Stimulated activated CD8-positive, alpha-beta memory T cell treated with anti-CD3 and anti-CD28 coated beads, Interleukin-15, amount 100 ng/mL, for 24 hours (primary cell): ENCODE measurements at places on chromosomes 7 and 10.

GRCh38 chr10:22193945-22194344 is 23.9 kb downstream of the EBLN1 start:
- no peak for DNase-seq

GRCh38 chr7:106774768-106775551 is 90.1 kb upstream of the PIK3CG start:
- no peak for DNase-seq

DNA sequence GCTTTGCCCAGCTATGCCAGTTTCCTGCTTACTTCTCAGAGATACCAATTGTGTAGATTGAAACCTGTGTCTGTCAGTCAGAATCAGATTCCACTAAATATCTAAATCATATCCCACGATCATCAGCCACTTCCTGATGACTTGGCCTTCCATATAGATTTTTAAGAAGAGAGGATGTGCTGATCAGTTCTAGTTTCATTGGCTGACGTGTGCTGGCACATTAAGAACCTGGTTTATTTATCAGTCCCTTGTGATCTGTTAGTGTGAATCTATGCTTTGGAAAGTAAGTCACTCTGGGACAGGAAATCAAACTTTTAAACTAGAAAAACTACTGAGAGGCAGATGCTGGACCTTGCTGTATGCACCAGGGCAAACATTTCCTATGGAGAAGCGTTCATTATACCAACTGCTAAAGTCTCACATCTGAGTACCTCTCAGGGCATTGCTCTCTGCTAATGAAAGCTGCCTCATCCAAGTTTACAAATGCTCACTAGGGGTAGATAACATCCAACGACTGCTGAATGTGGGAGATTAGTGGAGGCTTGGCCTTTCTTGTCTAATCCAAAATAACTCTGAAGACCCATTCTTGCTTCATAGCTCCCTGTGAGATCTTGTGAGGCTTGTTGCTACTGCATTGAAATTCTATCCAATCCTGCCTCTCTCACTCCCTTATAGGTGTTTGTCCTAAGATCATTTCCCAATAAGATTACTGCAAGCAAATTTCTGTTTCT is 109.1 kb downstream of the ARL4A start:
- DNase-seq = no peak

DNA sequence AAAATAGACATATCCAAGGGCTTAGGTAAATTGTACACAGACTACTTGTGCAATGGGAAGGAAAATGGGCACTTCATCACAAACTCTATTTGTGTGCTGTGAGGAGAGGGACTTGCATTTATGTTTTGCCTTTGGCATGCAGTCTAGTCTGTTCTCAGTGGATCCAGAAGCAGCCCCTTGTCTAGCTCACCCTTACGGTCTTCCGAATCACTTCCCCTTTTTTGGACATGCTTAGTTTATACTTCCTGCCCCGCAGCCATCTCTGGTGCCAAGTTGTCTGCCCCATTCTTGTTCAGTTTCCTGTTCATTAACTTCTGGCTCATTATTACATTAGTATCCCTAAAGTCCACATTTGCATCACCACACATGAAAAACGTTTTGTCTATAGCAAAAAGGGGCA is 161.6 kb downstream of the NRCAM start:
- no peak for DNase-seq

GRCh38 chr10:26737730-26738129 is 40.2 kb downstream of the PDSS1 start:
- DNase-seq = no peak

GRCh38 chr7:117017702-117018266 is 64.5 kb downstream of the ST7 start:
- DNase-seq = no peak

GRCh38 chr7:121419201-121420148 is 23.4 kb upstream of the FAM3C start:
- no peak for DNase-seq

DNA sequence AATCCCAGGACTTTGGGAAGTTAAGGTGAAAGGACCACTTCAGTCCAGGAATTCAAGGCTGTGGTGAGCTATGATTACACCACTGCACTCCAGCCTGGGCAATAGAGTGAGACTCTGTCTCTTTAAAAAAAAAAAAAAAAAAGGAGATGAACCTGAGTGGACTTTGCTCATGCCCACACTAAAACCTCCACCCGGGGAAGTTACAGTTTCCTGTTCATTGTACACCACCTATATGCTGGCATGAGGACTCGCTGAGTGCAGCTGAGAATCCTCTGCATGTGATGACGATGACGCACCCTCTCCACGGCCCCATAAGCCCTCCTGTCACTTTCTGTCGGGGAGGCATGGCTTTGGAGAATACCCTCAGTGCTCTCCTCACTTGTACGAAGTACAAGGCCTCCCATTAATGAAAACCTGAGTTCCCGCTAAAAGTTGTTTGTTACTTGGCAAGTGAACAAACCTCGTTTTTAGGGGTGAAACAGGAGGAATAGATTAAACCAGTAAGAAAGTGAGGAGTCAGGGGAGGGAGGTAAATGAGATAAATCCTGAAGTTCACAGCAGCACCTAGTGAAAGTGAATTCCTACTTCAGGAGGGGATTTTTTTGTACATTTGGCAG is 15.9 kb downstream of the TMEM176B start:
- DNase-seq = no peak

DNA sequence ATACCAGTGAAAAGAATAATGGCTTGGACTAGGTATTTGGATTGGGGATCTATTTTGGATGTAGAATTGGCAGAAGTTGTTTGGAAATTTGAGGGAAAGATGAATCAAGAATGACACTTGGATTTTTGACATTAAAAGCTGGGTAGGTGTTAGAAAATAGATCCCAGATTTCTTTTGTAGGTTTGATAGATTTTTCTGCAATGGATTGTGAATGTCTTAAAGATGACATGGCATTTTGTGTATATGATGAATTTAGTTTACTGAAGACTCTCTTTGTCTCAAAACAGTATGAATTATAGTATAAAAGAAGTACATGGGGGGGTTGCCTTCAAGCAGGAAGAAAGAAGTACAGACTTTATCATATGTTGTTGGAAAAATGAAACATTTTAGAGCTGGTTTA is 75.8 kb downstream of the MPLKIP start:
- DNase-seq = no peak

DNA sequence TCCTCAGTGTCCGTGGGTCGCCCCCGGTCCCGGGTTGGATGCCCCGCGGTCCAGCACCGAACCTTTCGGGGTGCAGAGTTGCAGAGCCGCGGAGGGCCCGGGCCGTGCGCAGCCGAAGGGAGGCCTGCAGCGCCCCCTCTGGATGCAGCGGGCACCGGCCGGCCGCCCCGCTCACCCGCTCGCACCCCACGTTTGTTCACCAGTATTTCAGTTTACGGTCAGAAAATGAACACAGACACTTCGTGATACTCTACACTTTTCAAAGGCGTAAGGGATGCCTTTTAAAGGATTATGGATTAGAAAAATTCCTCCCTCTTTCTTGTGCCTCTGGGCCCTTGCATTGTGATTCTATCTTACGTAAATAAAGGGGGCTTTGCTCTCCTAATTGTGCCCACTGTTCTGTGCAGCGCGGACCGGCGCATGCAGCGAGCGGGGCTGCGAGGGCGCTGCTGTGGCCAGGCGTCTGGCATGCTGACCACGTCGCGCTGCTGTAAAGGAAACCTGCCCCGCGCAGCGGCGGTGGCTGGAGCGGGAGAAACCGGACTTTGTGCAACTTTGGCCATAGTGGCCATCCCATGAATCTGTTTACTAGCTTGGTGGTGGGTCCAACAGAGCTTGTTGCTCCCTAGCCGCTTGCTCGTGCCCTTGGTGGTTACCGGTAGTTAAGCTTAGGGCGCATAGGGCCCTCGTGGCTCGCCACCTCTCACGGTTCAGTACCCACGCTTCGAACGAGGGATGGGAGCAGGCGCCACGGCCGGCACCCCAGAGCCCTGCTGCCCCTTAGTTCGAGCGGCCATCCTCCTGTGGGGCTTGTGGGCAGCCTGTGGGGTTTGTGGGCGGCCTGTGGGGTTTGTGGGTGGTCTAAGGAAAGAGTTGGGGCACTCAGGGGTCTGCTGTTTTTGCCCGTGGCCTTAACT is 739 bp upstream of the MEST start:
- peak; percentile 17 for DNase-seq

DNA sequence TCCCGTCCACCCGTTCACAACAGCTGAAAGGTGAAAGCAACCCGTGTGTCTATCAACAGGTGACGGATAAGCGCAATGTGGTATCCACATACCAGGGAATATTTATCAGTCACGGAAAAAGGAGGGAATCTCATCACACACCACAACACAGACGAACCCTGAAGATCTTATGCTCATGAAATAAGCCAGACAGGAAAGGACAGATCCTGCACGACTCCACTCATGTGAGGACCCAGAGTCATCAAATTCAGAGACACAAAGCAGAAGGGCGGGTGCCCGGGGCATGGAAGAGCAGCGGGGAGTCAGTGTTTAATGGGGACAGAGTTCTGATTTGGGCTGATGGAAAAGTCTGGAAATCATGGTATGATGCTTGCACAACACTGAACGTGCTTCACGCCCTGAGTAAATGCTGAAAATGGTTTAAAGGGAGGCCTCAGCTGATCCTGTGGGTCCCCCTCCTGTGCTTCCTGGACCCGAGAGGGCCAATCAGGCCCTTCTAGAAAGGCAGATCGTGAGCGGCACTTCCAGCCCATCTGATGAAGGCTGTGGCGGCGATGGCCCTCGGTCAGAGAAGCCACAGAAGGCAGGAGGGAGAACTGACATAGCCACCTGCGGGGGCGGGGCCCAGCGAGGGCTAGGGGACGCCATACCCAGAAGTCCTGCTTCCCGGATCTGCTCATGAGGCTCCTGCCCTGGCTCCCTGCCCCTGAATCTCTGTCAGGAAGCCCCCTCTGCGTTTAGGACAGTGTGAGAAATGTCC is 19.1 kb downstream of the WDR86 start:
- no peak for DNase-seq

DNA sequence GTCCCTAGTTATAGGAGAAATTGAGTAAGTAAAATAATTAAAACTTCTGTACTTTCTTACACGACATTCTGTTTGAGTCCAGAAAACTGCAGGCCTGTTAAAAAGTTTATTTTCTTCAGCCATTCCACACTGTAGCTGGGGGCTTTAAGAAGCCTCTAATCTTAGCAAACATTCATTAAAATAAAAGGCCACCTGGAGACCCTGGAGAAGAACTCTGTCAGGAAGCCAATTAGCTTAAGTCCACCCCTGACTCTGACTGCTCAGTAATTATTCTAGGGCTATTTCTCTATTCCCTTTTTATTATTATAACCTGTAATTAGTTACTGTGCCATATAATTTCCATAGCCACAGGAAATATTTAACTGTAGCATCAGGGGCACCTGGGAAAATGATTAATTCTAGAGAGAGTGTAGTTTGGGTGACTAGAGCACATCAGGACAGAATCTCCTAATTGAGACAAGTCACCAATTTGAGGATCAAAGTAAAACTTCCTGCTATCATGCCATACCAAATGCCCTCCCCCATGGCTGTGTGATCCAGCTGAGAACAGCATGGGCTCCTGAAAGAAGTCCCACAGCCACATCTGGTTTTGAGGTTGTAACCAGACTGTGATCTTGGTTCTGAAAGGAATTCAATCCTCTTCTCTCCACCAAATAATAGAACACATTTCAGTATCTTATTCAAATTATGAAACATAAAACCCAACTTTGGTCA is 1302.3 kb downstream of the XPNPEP1 start:
- DNase-seq = no peak

- no peak for DNase-seq
Measured at GRCh38 chr7:16668049-16668858, 22.3 kb downstream of the BZW2 start.

- DNase-seq = no peak
Measured at GRCh38 chr10:114520453-114520852, 116.2 kb upstream of the AFAP1L2 start.

GRCh38 chr7:44066111-44066460 is 719 bp upstream of the PGAM2 start:
- DNase-seq = no peak
